ENCODE measurements at places on chromosomes 12 and 14.

- DNase-seq, result no peak
Measured at GRCh38 chr12:34403706-34404376, 381.5 kb downstream of the ALG10 start.

- no peak for DNase-seq
Measured at GRCh38 chr14:61264651-61265050, 16.5 kb downstream of the TMEM30B start.

- DNase-seq, result no peak
Measured at GRCh38 chr12:48118284-48118871, 786 bp upstream of the PFKM start.

GRCh38 chr12:89700191-89700810 is 8.3 kb downstream of the ATP2B1 start:
- DNase-seq, result no peak

DNA sequence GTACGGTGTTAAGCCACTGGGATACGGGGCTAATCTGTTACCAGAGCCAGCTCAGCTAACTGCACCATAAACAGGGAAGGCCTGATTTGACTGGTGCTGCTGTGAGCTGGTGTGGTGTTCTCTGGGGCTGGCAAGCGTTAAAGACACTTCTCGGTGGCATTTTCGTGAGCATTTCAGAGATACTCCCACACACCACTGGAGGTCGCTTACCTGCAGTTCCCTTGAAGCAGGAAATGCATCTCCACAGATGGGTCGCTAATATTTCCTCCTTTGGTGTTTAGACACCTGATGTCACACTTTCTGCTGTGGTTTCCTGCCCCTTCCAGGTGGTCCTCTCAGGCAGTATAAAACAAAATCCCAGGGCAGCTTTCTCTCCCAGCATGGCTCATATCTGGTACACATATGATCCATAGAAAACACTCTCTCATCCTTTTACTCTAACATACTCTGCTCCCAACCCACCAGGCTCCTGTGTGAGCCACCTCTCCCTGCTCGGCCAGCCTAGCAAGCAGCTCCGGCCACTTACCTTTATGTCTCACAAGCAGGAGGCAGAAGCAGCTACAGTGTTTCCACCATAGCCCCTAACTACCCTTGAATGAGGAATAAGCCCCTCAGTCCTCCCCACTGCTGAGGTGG is 129.9 kb upstream of the GRIN2B start:
- DNase-seq, result no peak

GRCh38 chr14:61222388-61222787 is 58.8 kb downstream of the TMEM30B start:
- DNase-seq, result no peak

DNA sequence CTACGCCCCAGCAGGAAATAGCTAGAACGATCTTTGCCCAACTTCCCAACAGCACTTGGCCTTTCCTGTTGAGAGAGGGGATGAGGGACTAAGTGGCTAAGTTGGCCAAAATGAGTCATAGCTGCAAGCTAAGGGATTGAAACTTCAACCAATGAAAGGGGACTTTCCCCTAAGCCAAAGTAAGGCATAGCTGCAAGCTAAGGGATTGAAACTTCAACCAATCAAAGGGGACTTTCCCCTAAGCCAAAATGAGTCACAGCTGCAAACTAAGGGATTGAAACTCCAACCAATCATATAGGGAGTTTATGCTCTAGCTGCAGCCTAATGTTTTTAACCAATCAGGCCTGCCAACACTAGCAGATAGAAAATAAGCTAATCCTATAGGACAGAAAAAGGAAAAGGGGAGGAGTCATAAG is 100.5 kb upstream of the SSTR1 start:
- no peak for DNase-seq

- DNase-seq, result no peak
Measured at GRCh38 chr12:9098115-9098452, 17.6 kb downstream of the A2M start.

- no peak for DNase-seq
Measured at GRCh38 chr12:45669093-45669492, 60.4 kb upstream of the ARID2 start.

- DNase-seq, result no peak
Measured at GRCh38 chr14:93970585-93970964, 5.8 kb downstream of the ASB2 start.

- DNase-seq, result no peak
Measured at GRCh38 chr14:102074415-102074964, 12.4 kb downstream of the HSP90AA1 start.

Measured in HFF-Myc (cell line).